ENCODE measurements at places on chromosomes 5 and 9. TPM values are rescaled to one million over a fixed set of nuclear protein-coding genes. Genes with fewer than 3 reads are reported as not detected.

DNA sequence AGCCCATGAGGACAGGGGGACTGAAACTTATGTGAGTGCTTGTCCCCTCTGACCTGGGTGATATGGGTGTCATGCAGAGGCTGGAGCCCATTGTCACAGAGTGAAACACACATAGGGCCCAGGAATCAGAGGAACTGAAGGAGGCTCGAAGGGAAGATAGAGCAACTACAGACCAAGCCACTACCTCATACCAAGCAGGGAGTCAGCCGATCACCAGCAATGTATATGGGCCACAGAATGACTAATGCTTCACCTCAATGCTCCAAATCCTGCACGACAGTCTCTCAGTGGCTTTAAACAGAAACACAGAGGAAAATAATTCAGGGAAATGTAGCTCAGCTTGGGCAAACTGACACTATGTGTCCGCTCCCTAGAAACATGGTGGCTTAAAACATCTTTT, 8.9 kb upstream of the FBXW11 start:
- no peak for DNase-seq

GRCh38 chr9:112485574-112485973, 1.1 kb upstream of the KIAA1958 start:
- DNase-seq: no peak

Gene DIPK1B
- not detected for total RNA-seq

- DNase-seq: no peak
These were observed 27.2 kb upstream of the FBP1 start for GRCh38 chr9:94666364-94667099.

GRCh38 chr5:96657068-96657467, 5.1 kb upstream of the CAST start:
- peak; percentile 93 for DNase-seq

DNA sequence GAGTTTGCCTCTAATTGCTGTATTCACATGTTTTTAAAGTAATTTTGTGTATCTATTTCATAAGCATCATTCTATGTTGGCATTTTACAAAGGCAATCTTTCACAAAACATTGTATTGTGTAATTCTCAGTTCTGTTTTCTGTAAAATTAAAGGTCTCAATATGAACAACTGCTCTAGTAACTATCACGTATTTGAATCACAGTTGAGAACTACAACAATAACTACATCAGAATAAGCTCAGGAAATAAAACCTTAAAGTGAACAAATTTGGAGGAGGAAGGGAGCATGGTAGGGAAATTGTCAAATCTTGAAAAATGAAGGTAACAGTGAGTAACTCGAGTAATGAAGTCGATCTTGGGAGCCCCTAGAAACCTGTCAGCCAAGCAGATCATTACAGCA, 22.5 kb upstream of the CAMK4 start:
- no peak for DNase-seq

DNA sequence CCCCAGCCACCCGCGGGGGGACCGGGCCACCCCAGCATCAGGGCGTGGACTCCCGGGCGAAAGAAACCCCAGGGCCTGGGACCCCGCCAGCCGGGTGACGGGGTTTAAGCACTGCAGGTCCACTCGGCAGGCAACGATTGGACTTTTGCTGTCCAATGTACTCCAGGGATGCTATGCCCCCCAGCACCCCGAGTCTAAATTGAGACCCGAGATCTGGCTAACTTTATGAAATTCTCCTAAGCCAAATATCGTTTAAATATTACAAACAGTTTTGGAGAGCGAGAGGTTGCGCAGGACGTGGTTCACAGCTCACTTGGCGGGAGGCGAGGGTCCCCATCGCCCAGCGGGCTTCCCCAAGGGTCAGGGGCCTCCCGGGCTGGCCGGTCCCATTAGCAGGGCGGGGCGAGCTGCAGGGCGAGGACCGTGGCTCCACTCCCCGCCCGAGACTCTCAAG, 384 bp upstream of the MRPS2 start:
- DNase-seq: peak; percentile 84

Gene PHF2
- 14.3 TPM for total RNA-seq

- no peak for DNase-seq
These were observed 30.1 kb upstream of the TMEM250 start for GRCh38 chr9:136148766-136149165.

DNA sequence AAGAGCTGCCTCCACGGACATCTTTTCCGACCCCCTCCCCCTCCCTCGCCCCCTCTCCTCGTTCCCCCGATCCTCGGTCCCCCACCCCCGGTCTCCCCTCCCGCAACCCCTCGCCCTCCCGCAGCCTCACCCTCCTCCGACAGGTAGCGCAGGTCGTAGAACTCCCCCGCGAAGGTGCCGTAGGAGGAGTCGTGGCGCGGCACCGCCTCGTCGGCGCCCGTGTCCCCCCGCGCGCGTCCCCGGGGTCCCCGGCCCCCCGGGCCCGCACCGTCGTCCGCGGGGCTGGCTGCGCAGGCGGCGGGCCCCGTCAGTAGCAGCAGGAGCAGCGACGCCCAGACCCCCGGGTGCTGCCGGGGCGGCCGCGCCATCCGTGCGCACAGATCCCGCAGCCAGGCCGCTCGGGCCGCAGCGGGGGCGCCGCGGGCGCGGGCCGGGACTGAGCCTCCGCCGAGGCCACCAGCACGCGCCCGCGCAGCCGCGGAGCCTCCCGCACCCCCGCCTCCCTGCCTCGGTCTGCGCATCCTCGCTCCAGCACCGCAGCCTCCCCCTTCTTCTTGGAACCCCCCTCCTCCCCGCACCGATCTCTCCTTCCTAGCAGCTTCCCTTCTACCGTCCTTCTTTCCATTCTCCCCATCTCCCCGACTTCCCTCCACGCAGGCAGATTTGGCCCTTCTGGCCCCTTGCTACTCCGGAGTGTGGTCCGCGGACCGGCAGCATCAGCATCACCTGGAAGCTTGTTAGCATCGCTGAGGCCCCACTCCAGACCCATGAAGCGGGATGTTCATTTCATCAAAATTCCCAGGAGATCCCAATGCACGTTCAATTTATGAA, at the start of gene FRRS1L:
Gene FRRS1L (minus strand): TSS at position 479 of the 831 bp plus-strand sequence. CDS start 111 bp downstream, at position 368.
- DNase-seq: no peak

DNA sequence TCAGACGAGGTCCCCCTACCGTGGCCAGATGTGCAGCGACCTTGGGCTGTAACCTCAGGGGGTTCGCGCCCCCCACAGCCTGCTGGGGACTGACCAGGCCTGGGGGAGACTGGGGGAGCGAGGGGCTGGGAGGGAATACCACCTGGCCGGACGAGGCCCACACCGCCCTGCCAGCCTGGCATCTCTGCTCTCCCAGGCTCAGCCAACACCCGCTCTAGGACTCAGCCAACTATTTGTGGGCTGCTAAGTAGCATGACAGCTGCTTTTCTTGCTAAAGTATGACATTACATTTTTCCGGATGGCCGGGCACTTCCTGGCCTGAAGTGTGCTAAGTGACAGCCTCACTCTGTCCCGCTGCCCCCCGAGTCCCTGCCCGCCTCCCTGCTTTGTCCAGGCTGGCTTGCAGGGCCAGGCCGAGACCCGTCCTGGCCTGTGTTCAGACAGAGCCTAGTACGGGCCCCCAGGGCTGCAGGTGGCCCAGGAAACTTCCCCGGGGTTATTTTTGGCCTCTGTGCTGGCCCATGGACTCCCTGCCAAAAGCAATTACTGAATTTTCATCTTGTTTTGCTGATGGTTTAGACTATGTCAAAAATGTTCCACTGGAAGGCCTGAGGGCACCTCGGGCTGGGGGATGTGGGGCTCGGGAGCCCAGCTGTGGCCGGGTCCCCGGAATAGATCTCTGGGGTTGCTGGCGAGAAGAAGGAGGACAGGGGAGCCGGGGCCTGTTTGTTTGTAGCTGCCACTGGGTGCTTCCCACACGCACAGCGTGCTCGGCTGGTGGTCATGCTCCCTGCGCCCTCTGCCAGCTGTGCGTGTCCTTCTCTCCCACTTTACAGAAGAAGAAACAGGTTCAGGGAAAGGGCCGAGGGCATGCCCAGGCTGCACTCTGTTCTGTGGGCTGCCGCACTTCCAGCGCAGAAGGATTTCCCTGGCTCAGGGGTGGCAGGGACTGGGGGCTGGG, 13.4 kb upstream of the SLC2A6 start:
- no peak for DNase-seq

DNA sequence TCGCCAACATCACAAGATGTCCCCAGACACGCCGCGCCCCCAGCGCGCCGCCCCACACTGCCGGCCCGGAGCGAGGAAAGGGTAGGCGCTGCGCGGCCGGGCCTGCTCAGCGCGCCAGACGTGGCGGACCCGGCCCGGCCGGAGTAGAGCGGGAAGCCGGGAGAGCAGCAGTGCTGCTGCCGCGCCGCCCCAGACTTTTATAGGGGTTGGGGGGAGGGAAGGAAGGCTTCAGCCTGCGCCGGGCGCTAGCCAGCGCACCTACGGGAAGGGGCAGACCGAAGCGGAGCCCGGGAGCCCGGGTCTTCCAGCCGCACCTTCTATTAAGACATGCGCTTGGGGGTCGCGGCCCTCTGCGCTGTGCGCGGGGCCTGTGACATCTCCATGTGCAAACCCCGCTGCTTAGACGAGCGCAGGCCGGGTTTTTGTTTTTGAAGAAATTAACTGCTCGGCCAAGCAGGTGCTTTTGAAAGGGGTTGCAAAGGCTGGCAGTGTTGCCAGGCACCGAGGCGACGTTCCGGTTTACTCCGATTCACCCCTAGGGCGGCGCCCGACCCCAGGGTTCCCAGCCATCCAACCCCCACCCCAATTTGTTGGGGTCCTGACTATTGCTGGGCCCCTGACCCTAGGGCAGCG, 353 bp upstream of the PAX5 start:
- no peak for DNase-seq

DNA sequence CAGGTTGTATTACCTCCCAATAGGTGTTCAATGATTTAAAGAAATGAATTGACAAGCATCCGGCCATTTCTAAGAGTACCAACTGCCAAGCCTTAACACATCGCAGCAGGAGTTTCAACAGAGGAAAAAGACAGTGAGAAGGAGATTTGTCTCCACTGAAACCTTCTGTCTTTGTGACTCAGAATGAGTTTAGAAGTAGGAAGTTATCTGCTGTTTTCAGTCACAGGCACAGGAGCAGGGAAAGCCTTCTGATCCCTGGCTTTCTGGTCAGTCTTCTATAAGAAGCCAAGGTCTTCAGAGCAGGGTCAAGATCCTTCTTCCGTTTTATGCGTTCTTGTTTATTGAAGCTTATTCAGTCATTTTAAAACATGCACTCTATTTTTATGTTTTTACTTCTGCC, 390.7 kb upstream of the PCSK5 start:
- DNase-seq: no peak

Gene ZDHHC11
- not detected for total RNA-seq

Gene DDX4
- total RNA-seq: not detected

Gene ELOVL7
- total RNA-seq: 0.05 TPM

GRCh38 chr9:121373011-121373729, 3.1 kb upstream of the STOM start:
- no peak for DNase-seq

Gene THBS4
- total RNA-seq: 0.42 TPM

GRCh38 chr9:5459289-5459829, 9.0 kb downstream of the CD274 start:
- no peak for DNase-seq

- no peak for DNase-seq
These were observed 34.7 kb downstream of the LPCAT1 start for GRCh38 chr5:1488882-1489680.

GRCh38 chr9:131324736-131325679, 35.5 kb downstream of the PLPP7 start:
- no peak for DNase-seq

DNA sequence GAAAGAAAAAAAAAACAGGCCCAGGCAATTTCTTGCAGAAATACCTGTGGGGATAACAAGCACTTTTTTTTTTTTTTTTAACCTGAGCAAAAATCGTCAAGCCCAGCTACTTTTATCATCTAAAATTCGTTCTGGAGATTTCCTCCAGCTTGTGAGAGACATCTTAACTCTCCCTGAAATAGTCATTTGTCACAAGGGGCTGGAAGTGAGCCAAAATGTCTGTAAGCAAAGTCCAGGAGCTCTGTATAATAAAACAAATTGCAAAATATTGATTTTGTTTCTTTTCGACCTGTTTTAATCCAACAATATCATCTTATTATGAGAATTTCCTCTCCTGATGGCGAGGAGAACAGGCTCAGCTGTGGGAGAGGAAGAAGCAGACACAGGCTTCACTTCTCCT, 168.4 kb downstream of the TTLL11 start:
- no peak for DNase-seq

GRCh38 chr5:59128646-59129290, 545.9 kb downstream of the RAB3C start:
- no peak for DNase-seq

Gene DENND4C
- 14.8 TPM for total RNA-seq

DNA sequence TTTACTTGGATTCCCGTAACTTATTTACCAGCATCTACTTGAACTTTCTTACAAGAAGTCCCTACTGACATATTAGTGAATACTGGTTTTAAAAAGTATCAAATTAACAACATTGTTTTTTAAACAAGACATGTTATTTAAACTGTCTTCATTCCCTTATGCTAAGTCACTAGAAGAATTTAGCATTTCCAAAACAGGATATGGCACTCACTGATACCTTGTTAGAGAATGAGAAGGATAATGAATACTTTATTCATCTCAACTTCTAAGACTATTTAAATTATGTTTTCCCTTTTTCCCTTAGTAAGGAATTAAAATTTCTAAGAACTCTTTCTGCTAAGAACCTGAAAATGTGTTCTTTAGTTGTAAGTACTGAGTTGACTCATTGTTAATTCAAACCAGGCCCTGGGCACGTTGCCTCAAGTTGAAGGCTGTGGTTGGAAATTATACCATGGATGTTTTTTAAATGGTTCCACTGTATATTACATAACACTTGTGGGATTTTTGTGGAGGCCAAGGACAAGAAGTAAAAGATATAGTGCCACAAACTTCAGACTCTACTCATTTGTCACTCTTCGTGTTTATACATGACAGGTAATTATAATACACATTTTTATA, 219.0 kb upstream of the EDIL3 start:
- DNase-seq: no peak

DNA sequence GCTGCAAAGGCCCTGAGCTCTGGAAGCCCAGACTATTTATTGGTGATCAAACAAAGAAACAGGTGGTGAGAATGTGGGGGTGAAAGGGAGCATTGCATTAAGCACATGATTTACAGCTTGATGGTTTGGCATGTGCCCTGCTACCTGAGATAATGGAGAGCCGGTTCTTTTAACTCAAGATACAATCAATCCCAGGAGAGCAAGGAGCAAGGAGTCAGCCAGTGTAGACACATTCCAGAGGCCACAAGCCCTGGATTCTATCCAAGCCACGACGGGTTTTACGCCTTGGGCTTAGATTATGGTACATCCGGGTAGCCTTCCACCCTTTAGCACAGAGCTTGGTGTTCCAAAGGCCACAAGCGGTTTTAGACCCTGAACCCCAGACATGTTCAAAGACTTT, 292.2 kb downstream of the CYLC2 start:
- DNase-seq: no peak

DNA sequence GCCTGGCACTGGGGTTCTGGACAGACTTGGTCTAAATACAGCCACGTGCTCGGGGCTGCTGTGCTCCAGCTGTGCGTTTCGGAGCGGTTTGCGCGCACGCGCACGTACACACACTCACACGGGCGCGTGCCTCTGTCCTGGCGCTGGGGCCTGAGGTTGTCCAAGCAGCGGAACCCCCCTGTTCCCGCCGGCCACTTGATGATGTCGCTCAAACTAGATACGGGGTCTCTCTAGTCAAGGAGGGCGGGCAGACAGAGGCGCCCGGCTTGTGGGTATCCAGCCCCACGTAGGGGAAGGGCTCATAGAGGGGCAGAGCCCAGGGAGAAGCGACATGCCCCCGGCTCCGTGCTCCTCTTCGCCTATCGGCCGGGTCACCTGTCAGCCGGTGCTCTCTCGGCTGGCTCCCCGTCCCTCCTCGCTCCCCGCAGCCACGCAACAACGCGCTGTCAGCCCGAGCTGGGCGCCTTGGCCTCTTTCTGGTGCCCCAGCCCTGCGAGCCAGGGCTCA, 8.9 kb downstream of the NR2F1-AS1 start:
- no peak for DNase-seq

Gene RASGEF1C
- not detected for total RNA-seq

GRCh38 chr5:94891972-94892371, 273.5 kb downstream of the SLF1 start:
- no peak for DNase-seq

Gene ANKRD55
- total RNA-seq: not detected

Measured in SJSA1 (cell line).